ENCODE measurements at places on chromosomes 7 and 10.
A peak's percentile ranks its signal among the peaks of the same experiment; 100 is the strongest.

- DNase-seq: peak; percentile 52
These were observed 46.8 kb downstream of the PIK3AP1 start for GRCh38 chr10:96673318-96674099.

DNA sequence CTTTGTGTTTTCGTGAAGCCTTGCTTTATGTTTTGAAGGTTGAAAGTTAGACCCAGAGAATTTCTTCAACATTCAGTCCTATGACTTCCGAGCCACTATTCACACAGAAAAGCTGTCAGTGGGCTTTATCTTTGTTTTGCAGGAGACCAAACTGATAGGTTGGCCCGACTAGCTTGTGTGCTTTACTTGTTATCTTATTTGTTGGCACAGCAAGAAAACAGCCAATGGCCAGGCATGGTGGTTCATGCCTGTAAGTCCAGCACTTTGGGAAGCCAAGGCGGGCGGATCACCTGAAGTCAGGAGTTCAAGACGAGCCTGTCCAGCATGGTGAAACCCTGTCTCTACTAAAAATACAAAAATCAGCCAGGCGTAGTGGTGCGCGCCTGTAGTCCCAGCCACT is 16.0 kb upstream of the GDI2 start:
- DNase-seq: no peak

DNA sequence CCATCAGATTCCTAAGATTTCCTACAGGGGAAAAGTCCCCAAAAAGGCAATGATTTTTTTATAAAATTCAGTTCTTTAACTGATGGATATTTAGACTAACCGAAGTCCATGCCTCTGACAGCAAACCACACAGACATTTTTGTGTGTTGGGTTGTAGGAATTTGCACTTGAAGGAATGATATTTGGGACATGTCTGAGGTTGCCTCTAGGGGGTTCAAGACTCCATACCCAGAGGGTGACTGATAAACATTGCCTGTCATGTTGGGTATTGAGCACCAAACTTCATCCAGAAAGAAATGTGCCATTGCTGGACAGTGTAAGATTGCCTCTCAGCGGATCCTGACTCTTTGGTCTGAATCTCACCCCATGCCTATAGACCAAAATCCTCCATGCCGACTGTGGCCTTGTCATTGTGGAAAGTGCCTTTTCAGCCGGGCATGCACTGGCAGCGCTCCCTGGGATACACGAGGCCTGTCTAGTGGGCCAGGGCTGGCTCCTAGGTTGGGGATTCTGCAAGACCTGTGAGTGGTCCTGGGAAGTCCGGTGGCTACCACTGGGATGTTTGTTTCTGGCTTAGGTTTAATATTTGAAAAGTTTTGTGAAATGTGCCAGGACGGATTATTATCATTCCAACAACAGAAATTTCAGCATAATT is 252.9 kb downstream of the WDR37 start:
- DNase-seq: no peak

- no peak for DNase-seq
These were observed 112.5 kb downstream of the EPC1 start for GRCh38 chr10:32234471-32234870.

Data from globus pallidus (tissue), 1 donor.